Fibroblast of skin of right biceps (primary cell): ENCODE measurements at places on chromosomes 11 and 22.

DNA sequence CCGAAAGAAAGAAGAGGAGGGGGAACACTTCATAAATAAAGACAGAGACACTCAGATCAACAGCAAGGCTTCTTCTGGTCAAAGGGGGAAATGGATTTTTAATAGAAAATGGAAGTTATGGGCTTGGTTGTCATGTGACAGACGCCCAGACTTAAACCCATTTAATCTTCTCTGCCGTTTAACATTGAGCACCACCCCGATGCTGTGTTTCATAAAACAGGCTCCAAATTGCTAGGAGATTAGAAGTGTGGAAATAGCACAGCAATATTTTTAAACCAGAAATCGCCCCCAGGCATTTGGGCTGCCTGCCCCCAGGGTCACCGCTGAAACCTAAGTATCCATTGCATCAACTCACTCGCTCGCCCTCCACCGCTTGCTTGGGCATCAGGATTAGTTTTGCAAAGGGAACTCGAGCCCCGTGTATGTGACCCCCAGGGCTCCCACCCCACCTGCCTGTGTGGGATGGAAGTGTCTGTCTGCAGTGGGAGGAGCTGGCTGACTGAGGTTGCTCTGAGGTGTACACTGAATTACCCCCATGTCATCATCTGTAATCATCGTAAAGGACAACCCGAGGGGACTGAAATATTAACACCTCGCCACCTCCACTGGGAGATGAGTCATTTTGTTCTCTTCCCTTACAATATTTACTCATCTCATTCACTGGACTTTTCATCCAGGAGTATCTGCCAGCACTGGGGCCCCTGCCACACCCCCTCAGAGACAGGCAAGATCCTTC lies 10.7 kb downstream of the DSCAML1 start:
- DNase-seq = no peak

GRCh38 chr11:643366-643765 lies 6.3 kb downstream of the DRD4 start:
- DNase-seq = no peak

- DNase-seq = no peak
These were observed 79.0 kb downstream of the MICAL3 start for GRCh38 chr22:17945156-17945887.

- no peak for DNase-seq
These were observed 54.8 kb upstream of the PITPNB start for GRCh38 chr22:27973846-27974245.
